ENCODE measurements at places on chromosomes 16 and 17. TPM values are rescaled to one million over a fixed set of nuclear protein-coding genes. Genes with fewer than 3 reads are reported as not detected.

FOXN1 gene
- not detected for total RNA-seq

CBLN1 gene
- not detected for total RNA-seq

CDYL2 gene
- 1.1 TPM for total RNA-seq

MPG gene
- 77.2 TPM for total RNA-seq

TRAF4 gene
- total RNA-seq: 85.2 TPM

CIITA gene
- not detected for total RNA-seq

All from A549 treated with RU486 at 1 μM for 4 hours (cell line).